ENCODE measurements at places on chromosomes 5 and 9.
A peak's percentile ranks its signal among the peaks of the same experiment; 100 is the strongest.

DNA sequence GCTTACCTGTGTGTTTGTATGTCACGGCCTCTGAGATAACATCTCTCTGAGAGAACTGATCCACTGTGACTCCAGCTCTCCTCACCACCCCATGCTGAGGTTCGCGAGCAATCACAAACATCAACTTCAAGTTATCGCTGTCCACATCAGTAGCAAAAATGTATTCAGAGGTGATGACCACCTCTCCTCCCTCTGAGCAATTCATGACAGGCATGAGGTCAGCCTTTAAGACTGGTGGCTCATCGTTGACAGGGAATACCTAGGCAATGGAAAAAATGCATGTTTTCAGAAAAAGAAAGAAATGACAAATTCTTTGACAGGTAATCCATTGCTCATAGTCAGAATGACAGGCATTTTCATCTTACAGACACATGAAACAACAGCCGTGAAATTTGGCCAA is 90.3 kb upstream of the CER1 start:
- no peak for DNase-seq

GRCh38 chr5:142869886-142870285 is 99.7 kb downstream of the ARHGAP26 start:
- DNase-seq: no peak

DNA sequence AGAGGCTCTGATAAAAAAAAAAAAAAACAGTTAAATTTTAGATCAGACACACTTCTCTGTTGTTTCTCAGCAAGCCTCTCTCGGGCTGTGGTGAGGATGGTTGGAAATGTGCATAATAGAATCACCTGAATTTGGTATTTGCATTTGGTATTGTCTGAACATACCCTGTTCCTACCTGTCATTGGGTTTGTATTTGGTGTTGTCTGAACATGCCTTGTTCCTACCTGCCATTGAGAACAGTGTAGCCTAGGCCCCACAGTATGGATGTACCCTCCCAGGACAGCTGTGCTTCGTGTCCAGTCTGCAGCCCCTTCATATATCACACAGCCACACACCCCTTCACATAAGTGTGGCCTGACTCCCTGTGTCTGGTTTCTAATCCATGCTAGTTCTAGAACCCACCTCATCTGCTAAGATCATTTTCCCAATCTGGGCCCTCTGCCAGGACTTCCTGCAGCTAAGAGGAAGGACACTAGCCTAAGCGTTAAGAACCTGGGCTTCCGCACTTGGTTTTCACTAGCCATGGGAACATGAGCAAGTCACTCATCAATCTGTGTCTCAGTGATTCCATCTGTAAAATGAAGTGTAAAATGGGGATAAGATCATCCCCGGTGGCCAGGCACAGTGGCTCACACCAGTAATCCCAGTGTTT is 49.2 kb downstream of the ITGA2 start:
- no peak for DNase-seq

DNA sequence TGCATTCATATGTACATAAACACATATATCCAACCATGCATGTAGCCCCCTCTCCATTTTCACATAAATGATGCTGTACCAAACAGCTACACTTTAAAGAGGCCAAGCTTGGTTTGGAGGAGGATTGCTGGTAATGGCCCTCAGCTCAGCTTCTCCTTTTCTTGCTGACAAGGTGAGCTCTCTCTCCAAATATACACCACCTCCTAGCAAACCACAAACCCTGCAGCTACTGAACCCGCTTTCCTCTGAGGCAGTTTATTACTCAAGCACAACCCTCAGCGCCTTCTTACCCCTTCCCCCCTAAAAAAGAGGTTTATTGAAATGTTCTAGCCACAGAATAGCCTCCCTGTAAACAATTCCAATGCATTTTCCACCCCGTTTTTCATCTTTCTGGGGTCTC is 54.0 kb downstream of the ALG2 start:
- DNase-seq: peak; percentile 40

DNA sequence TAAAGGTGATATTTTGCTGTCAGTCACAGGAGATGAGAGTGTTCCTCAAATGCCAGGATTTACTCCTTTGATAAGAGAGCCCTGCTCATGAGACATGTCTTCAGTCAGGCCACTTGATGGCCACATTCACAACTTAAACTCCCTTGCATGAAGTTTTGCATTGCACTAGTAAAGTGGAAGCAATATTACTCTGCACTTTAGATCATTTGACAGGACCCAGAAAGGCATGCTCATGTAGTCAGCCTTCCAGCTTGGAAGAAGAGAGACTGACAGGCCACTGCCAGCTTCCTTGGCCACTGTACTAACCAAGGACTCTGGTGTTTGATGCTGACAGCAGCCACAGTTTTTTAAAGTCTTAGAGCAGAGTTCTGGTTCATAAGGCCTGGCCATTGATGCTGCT is 42.6 kb downstream of the NPR3 start:
- no peak for DNase-seq

DNA sequence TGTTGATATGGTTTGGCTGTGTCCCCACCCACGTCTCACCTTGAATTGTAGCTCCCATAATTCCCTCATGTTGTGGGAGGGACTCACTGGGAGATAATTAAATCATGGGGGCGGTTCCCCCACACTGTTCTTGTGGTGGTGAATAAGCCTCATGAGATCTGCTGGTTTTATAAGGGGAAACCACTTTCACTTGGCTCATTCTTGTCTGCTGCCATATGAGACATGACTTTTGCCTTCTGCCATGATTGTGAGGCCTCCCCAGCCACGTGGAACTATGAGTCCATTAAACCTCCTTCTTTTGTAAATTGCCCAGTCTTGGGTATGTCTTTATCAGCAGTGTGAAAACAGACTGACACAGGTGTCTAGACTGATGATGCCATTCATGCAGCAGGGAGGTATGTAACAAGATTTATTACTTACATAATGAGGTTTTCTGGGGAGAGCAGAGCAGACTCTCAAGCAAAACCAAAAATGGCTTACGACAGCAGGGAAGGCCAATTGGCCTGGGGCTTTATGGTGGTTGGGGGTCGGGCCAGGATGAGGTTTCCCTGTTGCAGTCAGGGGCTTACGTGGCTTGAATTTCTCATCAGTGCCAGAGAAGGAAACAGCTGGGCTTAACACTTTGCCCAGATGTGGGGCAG is 9.5 kb upstream of the COMMD10 start:
- no peak for DNase-seq

GRCh38 chr9:82115331-82115730 is 126.8 kb downstream of the SPATA31D1 start:
- DNase-seq: no peak

GRCh38 chr5:159581502-159582249 is 251.4 kb upstream of the IL12B start:
- DNase-seq: no peak

DNA sequence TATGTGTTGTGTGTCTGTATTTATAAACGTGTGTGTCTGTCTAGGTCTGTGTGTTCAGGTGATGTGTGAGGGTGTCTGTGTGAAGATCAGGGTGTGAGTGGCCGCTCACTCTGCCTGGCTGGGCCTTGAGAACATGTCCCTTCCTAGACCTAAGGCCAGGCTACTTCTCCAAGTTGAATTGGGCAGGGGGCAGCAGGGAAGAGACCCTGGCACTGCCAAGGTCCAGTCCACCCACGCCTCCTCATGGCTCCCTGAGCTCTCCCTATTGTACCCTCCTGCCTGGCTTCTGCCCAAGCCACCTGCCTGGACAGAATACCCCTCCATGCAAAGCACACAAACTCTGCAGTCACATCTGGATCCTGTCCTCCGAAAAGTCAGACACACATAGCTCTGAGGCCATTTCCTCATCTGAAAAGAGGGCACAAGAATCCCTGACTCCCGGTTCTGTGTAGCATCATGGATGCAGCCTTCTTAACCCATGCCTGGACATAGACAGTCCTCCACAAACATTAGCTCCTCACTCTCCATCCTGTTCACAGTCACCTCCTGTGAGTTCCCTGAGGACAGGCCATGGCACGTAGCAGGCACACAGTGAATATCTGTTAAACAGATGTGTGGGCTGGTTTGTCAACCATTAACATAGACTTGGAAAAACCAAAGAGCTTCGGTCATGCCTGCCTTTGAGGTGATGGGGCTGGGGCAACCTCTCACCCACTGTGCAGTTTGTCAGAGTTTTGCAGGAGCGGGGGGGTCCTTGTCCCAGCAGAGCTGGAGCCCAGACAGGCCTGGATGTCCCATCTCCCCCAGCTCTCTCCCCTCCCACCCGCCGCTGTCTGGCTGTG is 167.8 kb upstream of the MVB12B start:
- no peak for DNase-seq

- DNase-seq: no peak
These were observed 302.4 kb downstream of the NR3C1 start for GRCh38 chr5:143101121-143101520.

DNA sequence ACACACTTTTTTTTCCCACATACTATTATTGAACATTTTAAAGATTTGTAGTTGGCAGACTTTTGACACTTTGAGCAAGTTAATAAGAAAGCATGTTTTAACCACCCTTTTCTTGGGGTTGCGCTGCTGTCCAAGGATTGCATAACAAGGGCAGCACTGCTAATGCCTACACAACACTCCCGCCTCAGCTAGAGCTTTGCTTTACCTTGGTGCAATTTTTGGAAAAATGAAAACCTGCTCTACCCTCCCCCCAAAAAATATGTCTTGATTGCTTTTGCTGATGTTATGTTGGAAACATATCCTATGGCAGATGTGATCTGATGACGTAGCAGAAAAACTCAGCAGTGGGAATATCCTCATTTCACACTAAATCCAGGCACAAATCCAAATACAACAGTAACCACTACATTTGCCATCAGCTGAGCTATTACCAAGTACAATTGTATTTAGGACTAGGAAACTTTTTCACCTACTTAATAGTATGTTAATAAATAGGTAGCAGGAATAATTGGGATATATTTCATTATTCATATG is 51.5 kb downstream of the UBE2R2 start:
- peak; percentile 10 for DNase-seq

GRCh38 chr5:180166176-180166575 is 42.8 kb downstream of the RASGEF1C start:
- DNase-seq: no peak

- no peak for DNase-seq
These were observed 72.6 kb downstream of the MYO10 start for GRCh38 chr5:16863469-16863946.

DNA sequence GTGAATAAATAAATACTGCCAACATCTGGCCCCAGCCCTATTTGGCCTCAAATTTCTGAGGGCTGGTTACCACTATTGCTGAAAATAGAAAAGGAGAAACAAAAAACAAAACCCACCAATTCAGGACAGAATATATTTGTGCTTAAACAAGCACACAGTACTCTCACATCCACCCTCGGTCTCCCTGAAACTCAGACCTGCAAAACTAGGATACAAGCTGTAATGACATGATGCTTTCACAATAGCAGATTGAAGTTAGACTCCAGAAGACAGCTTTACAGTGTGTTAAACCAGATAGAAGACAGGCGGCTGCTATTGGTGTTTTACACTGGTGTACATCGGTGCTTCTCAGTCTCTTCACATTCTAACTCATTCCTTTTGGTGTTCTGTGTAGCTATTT is 214.9 kb upstream of the DMRT1 start:
- no peak for DNase-seq

- no peak for DNase-seq
These were observed 2.7 kb upstream of the NSMF start for GRCh38 chr9:137461663-137462395.

- DNase-seq: no peak
These were observed 171.2 kb upstream of the ACTBL2 start for GRCh38 chr5:57653636-57654290.

DNA sequence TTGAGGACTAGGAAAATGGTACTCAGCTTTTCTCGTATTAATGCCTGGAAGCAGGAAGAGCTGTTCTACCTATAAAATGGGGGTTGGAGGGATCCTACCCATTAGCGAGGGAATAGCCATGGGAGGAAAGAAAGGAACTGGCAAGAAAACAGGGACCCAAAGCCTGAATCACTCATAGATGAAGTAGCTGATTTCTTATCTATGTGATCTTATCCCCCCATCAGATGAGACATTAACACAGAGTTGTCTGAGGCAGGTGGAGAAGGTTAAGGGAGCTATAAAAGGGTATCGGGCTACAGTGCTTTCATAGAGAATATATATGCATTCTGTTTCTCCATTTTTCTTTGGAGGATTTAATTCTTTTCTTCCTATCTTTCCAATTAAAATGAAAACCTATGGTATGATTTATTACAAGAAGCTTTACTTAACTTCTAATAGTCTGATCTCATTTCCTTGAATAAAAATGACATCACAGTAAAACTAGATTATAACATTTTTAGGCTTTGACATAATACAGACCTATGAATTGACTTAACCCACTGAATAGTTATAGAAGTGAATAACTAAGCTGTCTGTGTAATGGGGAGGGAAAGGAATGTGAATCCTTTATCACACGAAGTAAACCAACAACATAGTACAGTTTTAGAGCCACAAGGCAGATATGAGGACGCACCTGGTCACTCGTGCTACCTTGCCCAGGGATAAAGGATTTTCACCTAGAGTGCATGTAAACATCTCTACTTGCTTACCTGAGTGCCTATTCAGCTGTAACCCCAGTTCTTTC is 39.0 kb downstream of the IQGAP2 start:
- DNase-seq: no peak

DNA sequence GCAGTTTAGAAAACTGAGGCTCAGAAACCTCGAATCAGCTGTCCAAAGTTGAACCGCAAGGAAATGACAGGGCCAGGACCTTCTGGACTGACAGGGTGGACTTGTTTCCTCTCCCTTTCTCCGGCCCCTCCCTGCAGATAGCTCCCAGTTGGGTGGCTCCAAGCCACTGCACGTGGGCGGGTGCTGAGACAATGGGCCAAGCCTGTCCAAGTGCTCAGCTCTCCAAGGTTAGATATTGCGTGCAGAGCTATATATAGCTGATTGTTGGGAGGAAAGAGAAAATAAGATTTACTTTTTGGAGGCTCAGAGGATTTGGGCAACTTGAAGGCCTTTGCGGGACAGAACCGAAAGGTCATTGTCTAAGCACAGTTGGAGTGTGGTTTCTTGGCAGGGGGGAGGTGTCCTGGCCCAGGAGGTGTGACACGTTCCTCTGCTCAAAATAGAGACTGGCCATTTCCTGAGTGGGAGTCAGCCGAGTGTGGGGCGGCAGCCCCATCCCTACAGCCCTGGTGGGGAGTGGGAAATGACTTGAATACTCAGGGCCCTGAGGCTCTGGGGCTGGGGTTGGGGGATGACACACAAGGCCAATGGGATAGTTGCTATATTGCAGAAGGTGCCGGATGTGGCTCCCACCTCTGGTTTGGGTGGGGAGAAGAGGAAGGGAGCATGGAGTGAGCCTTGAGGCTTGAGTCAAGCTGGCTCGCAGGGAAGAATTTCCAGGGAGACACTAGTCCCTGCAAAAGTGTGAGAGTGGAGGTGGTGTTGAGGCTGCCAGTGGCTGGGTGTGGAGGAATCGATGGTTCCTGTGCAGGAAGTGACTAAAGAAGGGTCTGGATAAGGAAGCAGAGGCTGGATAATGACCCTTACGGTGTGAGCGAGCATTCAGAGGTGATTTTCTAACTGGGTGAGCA is 44.4 kb upstream of the SMAD5 start:
- no peak for DNase-seq

GRCh38 chr5:58849223-58849622 is 266.3 kb downstream of the RAB3C start:
- no peak for DNase-seq
